GM10248 (cell line): ENCODE measurements at places on chromosomes 13 and 19.

DNA sequence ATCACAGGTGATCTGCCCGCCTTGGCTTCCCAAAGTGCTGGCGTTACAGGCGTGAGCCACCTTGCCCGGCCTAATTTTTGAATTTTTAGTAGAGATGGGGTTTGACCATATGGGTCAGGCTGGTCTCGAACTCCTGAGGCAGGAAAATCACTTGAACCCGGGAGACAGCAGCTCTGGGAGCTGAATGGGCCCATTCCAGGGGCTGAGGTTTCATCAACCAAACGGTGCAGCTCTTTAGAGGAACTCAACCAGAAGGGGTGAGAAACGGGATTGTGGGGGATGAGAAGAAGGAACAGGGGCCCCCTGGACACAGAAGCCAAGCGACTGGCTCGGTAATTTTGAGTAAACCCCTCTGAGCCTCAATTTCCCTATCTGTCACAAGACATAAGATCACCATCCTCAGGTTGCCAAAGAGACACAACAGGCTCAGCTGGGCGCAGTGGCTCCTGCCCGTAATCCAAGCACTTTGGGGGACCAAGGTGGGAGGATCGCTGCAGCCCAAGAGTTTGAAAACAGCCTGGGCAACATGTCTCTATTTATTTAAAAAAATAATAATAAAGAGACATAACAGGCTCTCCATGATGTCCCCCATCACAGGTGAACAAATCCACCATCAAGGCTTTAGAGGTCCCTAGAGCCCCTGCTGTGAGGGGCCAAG lies 562 bp downstream of the IQCN start:
- no peak for DNase-seq

DNA sequence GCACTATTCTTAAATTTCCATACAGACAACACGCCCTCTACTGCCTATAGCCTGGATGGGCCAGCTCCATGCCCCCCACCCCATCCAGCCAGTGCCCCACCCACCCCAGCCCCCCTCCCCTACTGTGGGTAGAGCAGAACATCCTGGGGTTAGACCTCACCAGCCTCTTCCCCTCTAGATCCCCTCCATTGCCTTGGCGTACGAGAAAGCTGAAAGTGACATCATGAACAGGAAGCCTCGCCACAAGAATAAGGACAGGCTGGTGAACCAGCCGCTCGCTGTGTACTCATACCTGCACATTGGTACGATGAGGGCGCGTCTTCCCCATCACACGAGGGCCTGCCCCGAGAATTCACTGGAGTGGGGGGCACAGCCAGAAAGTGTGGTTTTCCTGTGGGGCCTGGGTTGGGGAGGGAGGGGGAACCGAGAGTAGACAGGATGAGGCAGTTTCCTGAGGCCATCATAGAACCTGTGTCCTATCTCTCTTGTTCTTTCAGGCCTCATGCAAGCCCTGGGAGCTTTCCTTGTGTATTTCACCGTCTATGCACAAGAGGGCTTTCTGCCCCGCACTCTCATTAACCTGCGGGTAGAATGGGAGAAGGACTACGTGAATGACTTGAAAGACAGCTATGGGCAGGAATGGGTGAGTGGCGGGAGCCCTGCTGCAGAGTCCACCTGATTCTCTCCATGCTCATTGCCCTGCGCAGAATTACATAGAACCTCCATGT lies 29.1 kb downstream of the ATP12A start:
- peak; percentile 52 for DNase-seq

DNA sequence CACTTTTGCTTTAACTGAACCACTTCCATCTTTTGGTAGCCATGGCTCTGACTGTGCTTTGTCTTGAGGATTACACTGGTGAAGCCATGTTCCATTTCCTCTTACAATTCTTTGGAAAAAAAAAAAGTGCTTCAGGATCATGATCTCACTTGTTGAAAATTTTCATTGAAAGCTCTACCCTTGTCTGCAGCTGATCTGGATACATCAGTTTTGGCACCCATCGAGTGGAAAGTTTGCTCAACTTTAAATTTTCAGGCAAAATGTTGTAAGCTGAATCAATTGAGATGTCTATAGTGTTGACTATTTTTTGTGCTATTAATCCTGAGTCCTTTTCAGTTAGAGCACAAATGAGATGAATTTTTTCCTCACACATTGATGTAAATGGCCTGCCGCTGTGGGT lies 48.3 kb upstream of the RFXAP start:
- DNase-seq = no peak

DNA sequence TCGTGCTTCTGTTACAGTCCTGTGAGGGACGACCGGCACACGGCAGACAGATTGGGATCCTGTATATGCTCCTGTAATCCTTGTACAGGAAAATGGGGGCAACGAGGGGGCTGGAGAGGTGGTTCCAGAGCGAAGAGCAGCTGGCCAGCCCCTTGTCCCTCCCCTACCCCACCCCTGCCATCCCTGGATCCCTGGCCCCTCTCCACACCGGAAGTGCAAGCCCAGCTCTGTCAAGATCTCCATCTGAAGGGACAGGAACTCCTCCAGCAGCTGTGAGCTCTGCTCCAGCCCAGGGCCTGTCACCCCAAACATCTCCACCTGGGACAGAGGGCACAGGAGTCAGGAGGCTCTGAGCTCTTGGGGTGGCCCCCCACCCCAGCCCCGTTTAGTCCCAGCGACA lies 5.5 kb upstream of the CCER2 start:
- DNase-seq = no peak

DNA sequence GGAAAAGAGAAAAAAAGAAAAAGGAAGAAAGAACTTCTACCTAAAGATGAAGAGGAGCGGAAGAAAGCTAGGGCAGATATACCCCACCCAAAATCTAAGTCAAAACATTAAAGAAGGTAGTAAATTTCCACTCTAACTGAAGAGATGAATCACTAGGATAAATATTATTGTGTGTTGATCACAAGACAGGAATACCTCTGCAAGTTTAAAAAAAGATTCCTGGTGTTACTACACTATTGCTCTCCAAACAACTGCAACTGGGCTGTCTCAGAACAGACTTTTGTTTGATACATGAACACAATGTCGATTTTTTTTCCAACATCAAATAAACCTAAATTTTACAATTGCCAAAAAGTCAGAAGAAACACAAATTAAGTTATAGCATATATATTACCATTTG lies 6.8 kb downstream of the HSPH1 start:
- no peak for DNase-seq

- no peak for DNase-seq
Measured at GRCh38 chr13:76975863-76976262, 16.0 kb upstream of the CLN5 start.

- no peak for DNase-seq
Measured at GRCh38 chr13:40208517-40208916, 457.9 kb downstream of the FOXO1 start.

- DNase-seq = no peak
Measured at GRCh38 chr19:39299404-39299803, 3.2 kb downstream of the IFNL1 start.

GRCh38 chr13:39496506-39496905 lies 106.5 kb downstream of the LHFPL6 start:
- no peak for DNase-seq

- no peak for DNase-seq
Measured at GRCh38 chr13:58024103-58024502, 392.6 kb downstream of the PCDH17 start.

- no peak for DNase-seq
Measured at GRCh38 chr19:18861235-18861634, 29.5 kb downstream of the UPF1 start.

GRCh38 chr19:39497996-39498797 lies 550 bp upstream of the DLL3 start:
- DNase-seq = peak; percentile 72

DNA sequence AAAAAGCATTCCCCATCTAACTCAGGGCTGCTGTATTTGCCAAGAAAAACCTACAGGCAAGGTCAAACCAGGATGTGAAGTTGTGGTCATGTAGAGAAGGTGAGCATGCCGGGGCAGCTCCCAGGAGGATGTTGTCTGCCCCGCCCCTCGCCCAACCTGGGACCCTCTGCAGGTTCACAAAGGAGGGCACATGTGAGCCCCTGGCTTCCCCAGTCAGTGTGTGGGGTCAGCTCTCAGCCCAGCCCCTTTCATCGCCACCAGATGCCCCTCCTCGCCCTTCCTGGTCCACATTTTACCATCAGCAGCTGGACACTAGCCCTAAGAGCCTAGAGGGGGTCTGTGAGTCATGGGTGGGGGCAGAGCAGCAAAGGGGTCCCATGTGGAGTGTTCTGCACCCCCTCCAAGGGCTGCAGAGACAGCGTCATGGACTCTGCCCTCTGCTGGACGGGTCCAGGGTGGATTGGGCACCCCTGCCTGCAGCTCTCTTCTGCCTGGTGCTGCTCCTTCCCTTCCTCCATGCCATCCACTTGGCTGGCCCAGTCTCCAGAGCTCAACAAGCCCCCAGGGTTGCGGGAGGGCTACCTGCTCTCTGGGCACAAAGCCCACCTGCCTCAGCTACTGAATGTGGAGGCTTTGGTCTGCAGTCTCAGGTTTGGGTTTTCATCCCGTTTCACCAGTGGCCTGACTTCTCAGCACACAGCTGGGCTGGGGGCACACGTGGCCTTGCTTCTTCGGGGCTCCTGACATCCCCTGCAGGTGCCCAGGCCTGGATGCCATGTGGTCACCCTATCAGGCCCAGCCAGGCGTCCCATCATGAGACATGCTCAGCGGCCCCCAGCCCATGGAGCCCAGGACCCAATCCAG lies 3.7 kb downstream of the PLEKHF1 start:
- no peak for DNase-seq

GRCh38 chr19:33956941-33957340 lies 160.3 kb downstream of the KCTD15 start:
- DNase-seq = no peak

- DNase-seq = no peak
Measured at GRCh38 chr19:21856773-21857514, 21.0 kb upstream of the ZNF43 start.
